NCI-H69 (cell line): ENCODE measurements at places on chromosomes 1 and 21.

DNA sequence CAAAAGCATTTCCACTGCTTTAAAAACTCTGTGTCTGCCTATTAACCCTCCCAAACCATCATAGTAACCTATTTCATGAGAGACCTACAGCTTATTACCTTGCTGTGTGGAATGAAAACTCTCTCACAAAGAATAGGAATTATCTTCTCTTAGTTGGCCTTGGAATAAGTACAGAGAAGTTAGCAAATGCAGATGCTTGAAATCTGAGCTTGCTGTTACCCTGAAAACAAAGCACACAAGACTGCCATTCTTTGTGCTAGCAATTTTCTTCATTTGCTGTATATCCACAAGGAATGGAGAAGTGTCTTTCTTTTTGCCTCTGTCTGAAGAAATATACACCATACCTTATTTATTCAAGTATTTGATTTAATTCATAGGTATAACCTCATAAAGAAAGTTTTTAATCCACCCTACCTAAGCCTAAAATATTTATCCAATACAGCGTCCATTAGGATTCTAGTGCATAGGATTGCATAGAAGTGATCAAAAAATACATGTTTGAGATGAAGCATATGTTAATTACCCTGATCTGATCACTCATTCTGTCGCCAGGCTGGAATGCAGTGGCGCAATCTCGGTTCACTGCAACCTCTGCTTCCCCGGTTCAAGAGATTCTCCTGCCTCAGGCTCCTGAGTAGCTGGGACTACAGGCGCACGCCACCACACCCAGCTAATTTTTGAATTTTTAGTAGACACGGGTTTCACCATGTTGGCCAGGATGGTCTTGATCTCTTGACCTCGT lies 451.1 kb downstream of the LTN1 start:
- DNase-seq: no peak

DNA sequence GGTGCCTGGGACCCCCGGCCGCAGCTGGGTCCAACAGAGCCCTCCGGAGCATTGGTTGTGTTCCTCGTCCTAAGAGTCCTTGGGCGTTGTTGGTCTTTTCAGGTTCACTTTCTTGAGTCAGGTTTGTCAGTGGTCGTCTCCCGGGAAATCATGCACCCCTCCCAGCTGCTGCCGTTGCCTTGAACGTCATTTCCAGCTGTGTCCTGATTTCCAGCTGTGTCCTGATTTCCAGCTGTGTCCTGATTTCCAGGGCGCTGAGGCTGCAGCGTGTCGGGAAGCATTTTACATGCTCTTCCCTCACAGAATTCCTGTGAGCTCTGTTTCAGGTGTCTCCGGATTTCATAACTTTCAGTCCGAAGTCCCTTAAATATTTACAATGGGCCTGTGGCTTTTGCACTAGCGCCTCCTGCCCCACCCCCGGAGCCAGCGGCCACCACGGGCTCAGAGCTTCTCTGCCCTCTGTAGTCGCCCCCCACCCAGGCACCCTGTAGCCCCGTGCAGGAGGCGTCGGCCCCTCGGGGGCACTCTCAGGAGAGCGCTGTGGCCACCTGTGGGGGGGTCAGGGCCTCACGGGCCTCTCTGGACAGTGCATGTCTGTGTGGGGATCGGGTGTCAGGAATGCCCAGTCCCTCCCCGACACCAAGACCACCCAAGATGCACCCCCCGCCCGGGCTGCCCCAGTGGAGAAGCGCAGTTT lies 66.7 kb downstream of the COL18A1 start:
- no peak for DNase-seq

DNA sequence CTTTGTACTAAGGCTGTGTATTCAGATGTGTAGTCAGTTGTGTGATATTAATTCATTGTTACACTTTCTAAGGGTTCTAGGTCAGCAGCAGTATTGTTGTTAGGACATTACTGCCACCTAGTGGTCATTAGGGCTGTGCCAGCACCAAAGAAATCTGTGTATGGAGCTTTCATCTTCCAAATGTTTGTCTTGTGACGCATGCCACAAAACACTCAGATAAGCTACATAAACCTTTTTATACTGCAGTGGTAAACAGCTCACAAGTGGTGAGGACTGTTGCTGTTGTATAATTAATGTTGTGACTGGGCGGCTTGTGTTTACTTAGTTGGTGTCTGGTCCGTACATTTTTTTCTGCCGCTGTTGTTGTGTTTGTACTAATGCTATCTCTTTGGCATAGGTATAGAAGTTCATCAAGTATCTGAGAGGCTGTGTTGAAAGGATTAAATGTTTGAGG lies 51.7 kb downstream of the S1PR1 start:
- DNase-seq: peak; percentile 74

DNA sequence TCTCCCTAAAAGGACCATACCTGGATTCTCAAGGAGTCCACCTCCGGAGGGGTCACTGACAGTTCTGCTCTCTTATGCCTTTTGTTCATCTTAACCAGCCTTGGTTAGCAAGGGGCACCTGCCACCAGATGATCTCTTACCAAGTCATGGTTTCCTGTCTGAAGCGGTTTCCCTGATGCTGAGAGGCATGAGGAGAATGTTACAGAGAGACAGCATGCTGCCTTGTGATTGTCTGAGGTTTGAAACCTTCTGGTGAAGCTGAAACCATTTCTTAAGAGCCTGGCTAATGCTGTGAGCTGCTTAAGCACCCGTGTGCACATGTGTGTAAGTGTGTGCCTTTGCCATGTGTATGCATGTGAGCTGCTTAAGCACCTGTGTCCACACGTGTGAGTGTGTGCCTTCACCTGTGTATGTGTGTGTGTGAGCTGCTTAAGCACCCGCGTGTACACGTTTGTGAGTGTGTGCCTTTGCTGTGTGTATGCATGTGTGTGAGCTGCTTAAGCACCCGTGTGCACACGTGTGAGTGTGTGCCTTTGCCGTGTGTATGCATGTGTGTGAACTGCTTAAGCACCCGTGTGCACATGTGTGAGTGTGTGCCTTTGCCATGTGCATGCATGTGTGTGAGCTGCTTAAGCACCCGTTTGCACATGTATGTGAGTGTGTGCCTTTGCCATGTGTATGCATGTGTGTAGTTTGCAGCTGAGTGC lies 136.4 kb upstream of the COL6A1 start:
- no peak for DNase-seq

GRCh38 chr1:180896161-180896560 lies 16.5 kb upstream of the KIAA1614 start:
- DNase-seq: no peak

- no peak for DNase-seq
These were observed 60.3 kb upstream of the GRHL3 start for GRCh38 chr1:24258735-24259424.

- DNase-seq: no peak
These were observed 1111.7 kb upstream of the B3GALT2 start for GRCh38 chr1:194298007-194298598.

DNA sequence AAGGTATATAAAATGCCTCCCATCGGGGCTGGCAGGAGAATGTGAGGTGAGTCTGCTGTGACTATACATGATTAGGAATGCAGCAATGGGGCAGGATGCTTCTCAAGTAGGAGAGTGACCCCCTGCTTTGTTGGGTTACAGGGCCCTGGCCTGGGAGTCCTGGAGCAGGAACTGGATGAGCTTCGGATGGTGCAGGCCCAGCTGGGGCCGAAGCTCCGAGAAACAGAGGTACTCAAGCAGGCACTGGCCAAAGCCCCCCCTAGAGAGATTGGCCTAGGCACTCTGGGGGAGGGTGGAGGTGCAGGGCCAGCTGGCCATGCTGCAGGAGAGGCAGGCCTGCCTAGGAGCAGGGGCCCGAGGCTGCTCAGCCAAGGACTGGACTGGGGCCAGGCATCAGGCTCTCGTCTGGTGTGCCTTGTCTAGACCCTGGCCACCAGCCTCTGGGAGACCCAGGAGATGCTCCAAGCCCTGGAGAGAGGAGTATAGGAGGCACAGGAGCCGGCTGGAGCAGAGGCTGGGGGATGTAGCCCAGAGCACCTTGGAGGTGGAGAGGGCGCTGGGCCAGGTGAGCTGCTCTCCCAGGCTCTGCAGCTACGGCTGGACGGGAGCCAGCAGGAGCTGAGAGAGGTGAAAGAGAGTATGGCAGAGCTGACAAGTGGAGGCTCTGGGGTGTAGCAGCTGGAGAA lies 32.8 kb upstream of the PKP1 start:
- DNase-seq: no peak

- DNase-seq: no peak
These were observed 320.9 kb downstream of the ASTN1 start for GRCh38 chr1:176843352-176844297.

DNA sequence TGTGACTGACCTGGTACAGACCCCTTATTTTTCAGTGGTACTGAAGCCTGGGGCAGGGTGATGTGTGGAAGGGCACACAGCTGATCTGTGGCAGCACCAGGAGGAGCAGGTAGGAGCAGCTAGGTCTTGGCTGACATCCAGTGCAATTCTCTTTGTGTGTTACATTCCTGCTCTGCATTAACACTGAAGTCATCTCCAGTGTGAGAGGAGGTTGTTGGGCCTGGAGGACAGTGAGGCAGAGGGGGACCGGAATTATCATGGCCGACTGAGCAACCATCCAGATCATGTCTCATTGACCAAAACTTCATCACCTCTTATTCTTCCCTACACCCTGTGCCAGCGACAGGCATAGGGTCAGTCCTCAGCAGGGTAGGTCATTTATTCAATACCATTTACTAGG lies 1.5 kb downstream of the SLAMF8 start:
- peak; percentile 73 for DNase-seq

- DNase-seq: no peak
These were observed 136.8 kb upstream of the IGSF21 start for GRCh38 chr1:17970757-17971156.

DNA sequence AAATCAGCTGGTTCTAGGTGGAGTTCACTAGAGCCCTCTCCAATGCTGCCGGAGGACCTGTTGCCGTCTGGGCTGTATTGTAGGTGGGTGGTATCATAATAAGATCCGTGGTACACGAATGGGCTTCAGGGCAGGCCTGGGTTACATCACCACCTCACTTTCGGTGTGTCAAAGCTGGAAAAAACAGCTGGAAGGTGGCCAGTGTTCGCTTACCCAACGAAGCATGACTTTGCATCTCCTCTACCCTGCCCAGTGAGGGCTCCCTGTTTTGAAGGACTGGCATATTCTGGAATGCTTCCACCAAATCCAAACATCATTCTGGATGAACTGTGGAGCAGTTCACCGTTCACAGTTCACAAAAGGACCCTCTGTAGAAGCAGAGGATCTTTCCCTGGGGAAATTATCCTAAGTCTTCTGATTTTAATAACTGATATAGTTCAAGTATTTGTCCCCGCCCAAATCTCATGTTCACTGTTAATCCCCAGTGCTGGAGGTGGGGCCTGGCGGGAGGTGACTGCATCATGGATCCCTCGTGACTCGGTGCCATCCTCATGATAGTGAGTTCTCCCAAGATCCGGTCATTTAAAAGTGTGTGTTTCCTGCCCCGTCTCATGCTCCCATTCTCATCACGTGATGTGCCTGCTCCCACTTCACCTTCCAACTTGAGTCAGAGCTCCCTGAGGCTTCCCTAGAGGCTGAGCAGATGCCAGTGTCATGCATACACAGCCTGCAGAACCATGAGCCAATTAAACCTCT lies 429.0 kb downstream of the KIF26B start:
- DNase-seq: peak; percentile 62

DNA sequence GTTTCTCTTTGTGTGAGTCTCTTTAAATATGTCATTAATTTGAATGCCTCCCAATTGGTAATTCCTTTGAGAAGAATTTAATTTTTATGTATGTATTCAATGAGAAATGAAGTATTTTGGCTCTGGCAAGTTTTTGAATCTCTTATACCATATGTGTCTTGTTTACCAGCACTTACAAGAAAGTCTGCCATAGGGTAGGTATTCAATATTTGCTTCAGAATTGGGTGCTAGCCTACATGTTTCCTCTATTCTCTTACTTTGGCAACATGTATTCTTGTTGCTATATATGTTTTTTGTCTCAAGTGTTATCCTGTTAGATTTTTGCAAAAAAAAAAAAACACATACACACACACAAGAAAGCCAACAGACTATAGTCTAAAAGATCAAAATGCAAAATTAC lies 350.5 kb upstream of the PRMT6 start:
- DNase-seq: no peak

DNA sequence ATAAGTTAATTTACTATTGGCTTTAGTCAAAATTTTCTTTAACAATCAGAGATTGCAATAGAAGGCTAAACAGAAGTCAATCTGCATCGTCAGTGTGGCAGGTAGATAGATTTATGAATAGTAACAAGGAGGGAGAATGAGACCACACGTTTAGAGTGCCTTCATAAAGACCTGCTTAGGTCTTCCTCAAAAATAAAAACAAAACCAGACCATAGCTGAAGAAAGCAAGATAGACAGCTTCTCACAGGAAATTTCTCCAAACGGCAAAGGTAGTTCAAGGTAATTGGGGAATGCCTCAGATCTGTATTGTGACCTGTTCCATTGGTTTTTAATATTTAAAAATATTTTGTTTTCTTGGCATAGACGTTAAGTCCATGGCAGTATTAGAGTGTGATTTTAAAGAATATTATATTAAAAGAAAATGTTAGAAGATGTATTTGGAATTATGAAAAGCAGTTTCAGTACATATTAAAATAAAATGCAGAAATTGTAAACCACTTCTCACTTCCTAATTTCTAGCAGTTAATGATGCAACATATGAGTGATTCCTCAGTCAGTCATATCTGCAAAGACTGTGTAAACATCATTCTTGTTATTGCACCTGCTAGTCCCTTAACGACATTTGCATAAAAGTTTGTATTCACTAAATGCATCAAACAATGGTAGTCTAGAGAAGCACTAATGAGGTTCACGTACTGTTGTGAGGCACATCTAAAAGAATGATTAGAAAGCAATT lies 278.0 kb downstream of the HLX start:
- DNase-seq: no peak

DNA sequence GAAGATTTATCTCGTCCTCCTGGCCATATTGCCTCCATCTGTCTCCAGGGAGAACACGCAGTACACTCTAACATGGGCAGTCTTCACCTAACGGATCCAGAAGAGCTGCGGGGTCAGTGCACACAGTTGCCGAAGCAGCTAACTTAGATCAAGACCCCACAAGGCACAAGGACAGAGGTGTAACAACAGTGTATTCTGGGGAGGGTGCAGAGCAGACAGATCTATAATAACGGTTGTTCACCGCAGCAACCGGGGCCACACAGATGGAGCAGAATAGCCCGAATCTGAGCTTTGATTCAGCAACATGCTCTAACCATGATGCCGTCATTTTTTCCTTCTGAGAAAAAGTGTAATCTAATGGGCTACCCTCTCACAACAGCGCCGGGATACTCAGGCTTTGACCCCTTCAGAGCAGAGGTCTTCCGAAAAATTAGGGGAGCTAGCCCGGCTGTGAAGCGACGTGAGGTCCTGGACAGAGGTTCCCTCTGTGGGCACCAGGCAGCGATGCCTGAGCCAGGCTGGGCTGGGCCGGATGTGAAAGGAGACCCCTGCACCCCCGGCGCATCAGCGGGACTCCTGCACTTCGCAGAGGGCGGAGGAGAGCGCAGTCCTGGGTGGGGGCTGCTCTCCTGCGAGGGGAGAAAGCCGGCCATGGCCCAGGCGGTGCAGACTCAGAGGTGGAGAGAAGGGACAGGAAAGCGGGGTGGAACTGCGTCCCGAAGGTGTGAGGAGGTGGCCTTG lies 57.5 kb downstream of the BCL9 start:
- DNase-seq: peak; percentile 77
